ENCODE measurements at places on chromosomes 7 and 10. TPM values are rescaled to one million over a fixed set of nuclear protein-coding genes. Genes with fewer than 3 reads are reported as not detected.

GRCh38 chr10:128571745-128572144 is 445.5 kb upstream of the MKI67 start:
- no peak for DNase-seq

DNA sequence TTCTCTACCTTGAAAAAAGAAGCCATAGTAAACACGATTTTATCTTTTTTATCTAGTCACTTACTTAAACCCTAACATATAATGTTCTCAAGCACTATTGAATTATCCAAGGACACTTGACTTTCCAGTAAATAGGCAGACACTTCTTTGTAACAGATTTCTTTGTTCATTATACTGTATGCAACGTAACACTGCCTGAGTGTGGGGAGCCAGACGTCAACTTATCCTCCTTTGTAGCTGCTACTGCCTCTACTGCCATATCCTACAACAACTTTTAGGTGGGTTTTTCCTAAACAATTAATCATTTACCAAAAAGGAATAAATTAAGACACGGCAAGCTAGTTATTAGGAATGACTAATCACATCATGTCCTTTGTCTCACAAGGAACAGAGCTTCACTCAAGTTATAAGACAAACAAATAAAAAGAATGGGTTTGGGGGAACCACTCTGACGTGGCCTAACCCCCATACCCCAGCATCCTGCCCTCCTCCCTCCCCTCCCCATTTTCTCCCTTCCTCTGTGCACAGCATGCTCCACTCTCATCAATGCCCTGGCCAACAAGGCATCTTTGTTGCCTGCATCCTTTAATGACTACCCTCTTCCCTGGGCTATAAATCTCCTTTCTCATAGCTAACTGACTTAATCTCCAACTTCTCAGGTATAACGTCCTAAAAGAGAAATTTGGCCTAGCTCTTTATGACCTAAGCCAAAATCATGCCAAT is 43.3 kb downstream of the DOCK4 start:
- DNase-seq, result no peak

DNA sequence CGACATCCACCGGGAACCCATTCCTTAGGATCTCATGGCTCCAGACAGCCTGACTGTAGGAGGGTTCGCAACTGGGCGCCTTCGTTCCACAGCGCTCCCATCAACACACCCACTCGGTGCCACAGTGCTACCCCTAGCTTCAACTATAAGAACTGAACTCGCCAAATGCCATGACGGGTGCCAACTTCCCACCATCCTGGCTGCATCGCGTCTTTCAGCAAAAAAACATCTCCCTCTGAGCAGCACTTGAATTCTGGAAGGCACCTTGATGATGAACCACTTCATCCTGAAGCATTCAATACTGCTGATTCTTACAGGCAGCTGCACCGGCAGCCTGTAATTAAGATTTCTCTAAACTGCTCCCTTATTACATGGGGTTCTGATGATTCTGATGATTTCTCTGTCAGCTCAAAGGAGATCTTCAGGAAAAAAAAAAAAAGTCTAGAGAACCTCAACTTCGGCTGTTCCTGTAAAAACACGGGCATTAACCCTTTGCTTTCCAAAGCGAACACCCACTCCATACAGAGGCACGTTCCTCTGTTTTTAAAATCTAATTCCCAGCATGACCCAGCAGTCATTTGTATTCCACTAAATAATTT is 1.3 kb downstream of the CYTH3 start:
- no peak for DNase-seq

SPDYE8 gene
- polyA plus RNA-seq, result 0.23 TPM

DNA sequence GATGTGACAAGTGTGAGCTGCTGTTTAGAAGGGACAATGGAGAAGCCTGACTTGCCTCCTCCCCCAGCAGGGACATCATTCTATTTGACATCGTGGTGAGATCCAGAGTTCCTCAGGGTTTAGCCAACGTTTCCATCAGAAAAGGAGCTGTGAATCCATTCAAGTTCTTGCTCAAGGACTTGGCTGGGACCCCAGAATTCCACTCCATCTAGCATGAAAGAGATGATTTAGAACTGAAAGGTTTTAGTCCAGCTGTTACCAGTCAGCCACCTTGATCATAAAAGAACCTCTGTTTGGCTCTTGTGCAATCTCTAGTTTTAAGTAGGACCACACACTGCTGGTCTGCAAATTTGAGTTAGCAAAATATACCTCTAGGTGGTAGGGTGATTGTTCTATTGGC is 337.6 kb downstream of the FRMD4A start:
- DNase-seq, result no peak

MUC12 gene
- 0.11 TPM for polyA plus RNA-seq

DNA sequence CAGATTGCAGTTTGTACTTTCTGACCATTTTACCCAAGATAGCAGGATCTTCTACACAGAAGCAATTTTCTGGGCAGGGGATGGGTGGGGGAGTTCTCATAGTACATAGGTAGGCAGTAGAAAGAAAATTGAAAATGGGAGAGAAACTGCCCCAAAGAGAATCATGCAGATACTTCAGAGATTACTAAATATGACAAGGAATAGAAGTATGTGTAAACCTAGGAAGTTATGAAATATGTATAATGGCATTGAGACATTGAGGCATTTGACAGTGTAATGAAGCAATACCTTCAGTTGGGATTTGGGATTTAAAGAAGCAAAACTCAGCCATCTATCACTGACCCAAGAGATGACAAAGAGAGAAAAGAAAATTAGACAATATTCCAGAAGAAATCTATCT is 233.0 kb downstream of the PTN start:
- DNase-seq, result no peak

PCGF6 gene
- polyA plus RNA-seq, result 15.3 TPM

A1CF gene
- 7.4 TPM for polyA plus RNA-seq

CD36 gene
- 40.3 TPM for polyA plus RNA-seq

DNA sequence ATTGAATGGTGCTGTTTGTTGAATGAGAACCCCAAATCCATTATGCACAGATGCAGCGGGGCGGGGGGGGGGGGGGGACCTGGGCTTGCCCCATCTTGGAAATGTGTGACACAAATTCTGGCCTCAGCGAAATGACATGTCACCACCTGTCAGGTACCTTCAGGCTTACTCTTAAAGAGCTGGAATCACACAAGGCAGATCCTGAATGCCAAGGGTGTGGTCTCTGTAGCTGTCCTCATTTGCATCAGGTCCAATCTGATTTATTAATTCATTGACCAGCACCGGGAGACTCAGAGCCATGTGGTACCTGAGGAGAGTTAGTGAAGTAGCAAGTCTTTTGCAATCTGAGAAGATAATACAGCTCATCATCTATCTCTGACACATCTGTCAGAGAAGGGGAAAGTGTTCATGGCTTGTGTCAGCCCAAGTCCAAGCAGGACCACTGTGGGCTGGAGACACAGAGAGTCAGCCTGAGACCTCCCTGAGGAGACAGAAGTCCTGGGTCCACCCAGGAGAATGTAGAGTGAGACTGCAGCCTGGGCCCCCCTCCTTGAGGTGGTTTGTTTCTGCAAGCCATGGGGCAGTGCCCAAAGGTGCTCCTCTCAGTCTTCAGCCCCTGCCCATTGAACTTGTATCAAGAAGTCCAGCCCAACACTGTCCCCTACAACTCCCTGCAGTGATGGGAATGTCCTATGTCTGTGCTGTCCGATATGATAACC is 46.7 kb downstream of the ADCYAP1R1 start:
- DNase-seq, result no peak

- DNase-seq, result no peak
Measured at GRCh38 chr7:489876-490275, 29.8 kb downstream of the PDGFA start.

- DNase-seq, result no peak
Measured at GRCh38 chr10:78763651-78764395, 304.9 kb upstream of the ZMIZ1 start.

DNA sequence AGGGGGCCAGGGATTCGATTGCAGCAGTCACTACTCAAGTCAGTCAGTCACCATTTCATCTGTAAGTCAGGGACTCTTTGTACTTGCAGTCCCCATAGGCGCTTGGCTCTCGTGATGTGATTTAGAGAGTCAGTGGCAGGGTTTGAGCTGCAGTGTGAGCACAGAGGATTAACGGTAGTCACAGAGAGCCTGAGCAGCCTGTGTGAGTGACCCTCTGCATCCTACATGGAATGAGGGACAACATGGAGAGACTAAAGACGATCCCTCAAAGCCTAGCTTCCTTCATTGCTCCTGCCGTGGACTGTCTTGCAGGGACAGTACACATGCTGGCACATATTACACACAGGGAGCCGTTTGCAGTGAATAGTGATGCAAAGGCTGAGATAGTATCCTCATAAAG is 56.3 kb downstream of the PRPF18 start:
- DNase-seq, result no peak
